Mesothelial cell of epicardium (in vitro differentiated cells): ENCODE measurements at places on chromosomes 13 and 19.

DNA sequence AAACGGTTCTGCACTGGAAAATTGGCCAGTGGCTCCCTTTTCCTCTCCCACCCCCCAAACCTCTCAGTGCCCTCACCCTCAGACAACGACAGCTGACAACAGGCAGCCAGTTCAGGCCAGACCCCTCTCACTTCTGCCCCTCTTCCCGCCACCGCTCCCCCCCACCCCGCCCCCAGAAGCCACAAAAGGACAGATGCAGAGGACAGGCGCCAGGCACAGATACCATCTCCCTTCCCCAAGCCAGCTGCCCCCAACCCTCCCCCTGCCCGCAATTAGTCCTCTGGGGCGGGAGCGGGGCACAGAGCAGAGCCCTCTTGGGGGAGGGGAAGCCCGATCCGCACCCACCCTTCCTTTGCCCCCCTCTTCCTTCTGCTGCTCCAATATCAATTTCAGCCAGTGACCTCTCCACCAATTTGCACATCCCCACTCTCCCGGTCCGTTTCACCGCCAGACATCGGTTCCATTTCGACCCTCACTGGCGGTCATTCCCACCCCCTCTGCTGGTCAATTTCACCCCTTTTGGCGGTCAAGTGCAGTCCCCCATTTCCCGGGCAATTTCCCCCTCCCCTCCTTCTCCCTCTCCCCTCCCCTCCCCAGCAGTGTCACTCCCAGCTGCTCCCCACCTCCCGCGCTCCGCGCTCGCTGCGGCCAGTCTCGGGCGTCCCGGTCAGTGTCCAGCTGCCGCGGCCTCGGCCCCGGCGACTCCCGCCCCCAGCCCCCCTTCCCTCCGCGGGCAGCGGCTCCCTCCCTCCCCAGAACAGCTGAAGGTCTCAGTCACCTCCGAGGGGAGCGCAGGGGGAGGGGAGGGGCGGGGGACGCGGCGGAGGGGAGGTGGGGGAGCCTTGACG, at the start of gene SHD:
Gene SHD, plus strand, starts transcription at position 848 of the 848 bp plus-strand sequence. CDS start 798 bp downstream, outside the sequence.
- no peak for DNase-seq
- H3K27ac ChIP-seq, result peak within 1 kb of the TSS; percentile 30
- H3K36me3 ChIP-seq, result no peaks in the 10 kb centered on the region
- H3K4me1 ChIP-seq, result peaks cover 11% of the 10 kb centered on the region
- peak within 1 kb of the TSS; percentile 73 for H3K4me3 ChIP-seq
- H3K27me3 ChIP-seq, result peaks cover 42% of the 10 kb centered on the region

- H3K4me3 ChIP-seq, result no peak overlapping the region
- peaks cover 2% of the 10 kb centered on the region for H3K36me3 ChIP-seq
- H3K27me3 ChIP-seq, result peaks cover 2% of the 10 kb centered on the region
Observed at GRCh38 chr13:77737583-77738200, 40.2 kb downstream of the SLAIN1 start.

- no peak overlapping the region for H3K4me3 ChIP-seq
- peaks cover 61% of the 10 kb centered on the region for H3K4me1 ChIP-seq
- peak overlapping the region; percentile 21 for H3K27ac ChIP-seq
- no peaks in the 10 kb centered on the region for H3K36me3 ChIP-seq
Observed at GRCh38 chr13:59681636-59682311, 482.0 kb downstream of the DIAPH3 start.

GRCh38 chr13:44093607-44094564, 214.2 kb downstream of the LACC1 start:
- no peak for DNase-seq
- no peaks in the 10 kb centered on the region for H3K27me3 ChIP-seq
- no peak overlapping the region for H3K4me3 ChIP-seq
- H3K4me1 ChIP-seq, result no peaks in the 10 kb centered on the region
- peaks cover 2% of the 10 kb centered on the region for H3K36me3 ChIP-seq
- no peak overlapping the region for H3K27ac ChIP-seq

- H3K27me3 ChIP-seq, result peaks cover 16% of the 10 kb centered on the region
- H3K4me3 ChIP-seq, result no peak overlapping the region
- no peak overlapping the region for H3K27ac ChIP-seq
- no peaks in the 10 kb centered on the region for H3K36me3 ChIP-seq
- DNase-seq, result no peak
Observed at GRCh38 chr13:96621634-96622183, 372.6 kb downstream of the OXGR1 start.
